ENCODE measurements at places on chromosomes 6 and 20. TPM values are rescaled to one million over a fixed set of nuclear protein-coding genes. Genes with fewer than 3 reads are reported as not detected.

NKX2-4 gene
- total RNA-seq: not detected

ACSS1 gene
- 37.2 TPM for total RNA-seq

FAM229B gene
- total RNA-seq: 8.2 TPM

PTPRT gene
- total RNA-seq: 0.46 TPM

FOXQ1 gene
- 12.3 TPM for total RNA-seq

PBOV1 gene
- not detected for total RNA-seq

SRSF12 gene
- not detected for total RNA-seq

SNAI1 gene
- 10.6 TPM for total RNA-seq

GSTA1 gene
- 1.9 TPM for total RNA-seq

TFAP2D gene
- not detected for total RNA-seq

CST5 gene
- total RNA-seq: 0.55 TPM

MAP7 gene
- total RNA-seq: 23.2 TPM

TSBP1 gene
- total RNA-seq: not detected

RAET1E gene
- 0.96 TPM for total RNA-seq

SIRPD gene
- total RNA-seq: 0.78 TPM

GRCh38 chr6:53335224-53335994 lies 13.3 kb downstream of the ELOVL5 start:
- peaks cover 21% of the 10 kb centered on the region for H3K4me1 ChIP-seq

DNA sequence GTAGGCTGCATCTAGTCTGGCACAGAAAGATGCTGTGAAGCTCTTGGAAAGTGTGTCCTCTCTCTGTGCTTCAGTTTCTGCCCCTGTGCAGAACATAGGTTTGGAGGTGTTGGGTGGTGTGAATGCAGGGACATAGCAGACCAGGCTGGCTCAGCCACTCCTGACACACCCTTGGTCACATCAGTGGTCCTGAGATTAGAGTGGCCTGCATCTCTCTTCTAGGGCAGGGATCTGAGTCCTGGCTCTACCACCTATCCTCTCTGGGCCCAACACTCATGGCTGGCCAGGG lies 10.1 kb upstream of the TLDC2 start:
- H3K36me3 ChIP-seq: no peaks in the 10 kb centered on the region
- DNase-seq: no peak
- H3K4me1 ChIP-seq: peaks cover 19% of the 10 kb centered on the region
- H3K4me3 ChIP-seq: no peak overlapping the region
- no peaks in the 10 kb centered on the region for H3K27me3 ChIP-seq
- H3K27ac ChIP-seq: no peak overlapping the region

DNA sequence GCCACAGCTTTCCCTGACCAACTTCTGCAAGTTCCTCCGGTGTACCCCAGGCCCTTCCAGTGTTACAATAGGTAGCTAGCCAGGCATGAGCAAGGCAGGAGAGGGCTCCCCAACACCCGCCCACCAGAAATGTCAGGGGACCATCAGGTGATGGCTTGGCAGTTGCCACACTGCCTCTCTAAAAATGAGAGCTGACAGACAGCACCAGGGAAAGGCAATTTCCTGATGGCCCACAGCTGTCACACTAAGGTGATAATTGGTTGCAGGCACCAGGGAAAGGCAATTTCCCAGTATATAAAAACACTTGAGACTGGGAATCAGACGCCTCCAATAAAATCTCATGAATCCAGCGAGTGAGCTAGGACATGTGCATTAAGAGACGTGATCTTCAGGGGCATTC lies 49.9 kb downstream of the PXDC1 start:
- H3K27ac ChIP-seq: no peak overlapping the region
- DNase-seq: no peak
- no peaks in the 10 kb centered on the region for H3K4me1 ChIP-seq

- H3K36me3 ChIP-seq: no peaks in the 10 kb centered on the region
- H3K4me1 ChIP-seq: no peaks in the 10 kb centered on the region
- no peak overlapping the region for H3K4me3 ChIP-seq
These were observed 192.9 kb downstream of the SYNDIG1 start for GRCh38 chr20:24662322-24662721.

DNA sequence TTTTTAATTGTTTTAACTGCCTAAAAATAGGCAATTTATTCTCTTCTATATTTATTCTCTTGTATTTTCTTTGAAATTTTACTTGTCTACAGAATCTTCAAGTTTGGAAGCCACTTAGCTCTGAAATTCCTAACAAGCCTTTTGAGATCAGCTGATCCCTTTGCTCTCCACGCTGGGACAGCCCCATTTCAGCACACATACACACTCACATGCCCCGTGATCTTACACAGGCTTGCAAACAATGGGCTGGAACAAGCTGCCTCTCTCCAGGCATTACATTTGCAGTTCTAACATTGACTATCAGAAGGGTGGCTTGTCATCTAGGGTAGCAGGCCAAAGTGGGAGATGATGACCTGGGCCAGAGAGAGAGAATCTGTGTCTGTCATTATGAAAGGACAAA lies 62.1 kb upstream of the RAB32 start:
- no peaks in the 10 kb centered on the region for H3K27me3 ChIP-seq
- H3K4me3 ChIP-seq: no peak overlapping the region
- H3K36me3 ChIP-seq: no peaks in the 10 kb centered on the region
- H3K27ac ChIP-seq: no peak overlapping the region
- H3K4me1 ChIP-seq: no peaks in the 10 kb centered on the region

GRCh38 chr20:63617876-63618265 lies 9.0 kb downstream of the GMEB2 start:
- no peak for DNase-seq
- H3K4me1 ChIP-seq: no peaks in the 10 kb centered on the region
- H3K27me3 ChIP-seq: no peaks in the 10 kb centered on the region
- H3K36me3 ChIP-seq: peaks cover 43% of the 10 kb centered on the region
- no peak overlapping the region for H3K4me3 ChIP-seq

GRCh38 chr6:170344631-170345576 lies 38.3 kb downstream of the FAM120B start:
- H3K4me1 ChIP-seq: no peaks in the 10 kb centered on the region
- H3K27ac ChIP-seq: no peak overlapping the region
- H3K36me3 ChIP-seq: peaks cover 19% of the 10 kb centered on the region
- H3K4me3 ChIP-seq: no peak overlapping the region
- DNase-seq: no peak

DNA sequence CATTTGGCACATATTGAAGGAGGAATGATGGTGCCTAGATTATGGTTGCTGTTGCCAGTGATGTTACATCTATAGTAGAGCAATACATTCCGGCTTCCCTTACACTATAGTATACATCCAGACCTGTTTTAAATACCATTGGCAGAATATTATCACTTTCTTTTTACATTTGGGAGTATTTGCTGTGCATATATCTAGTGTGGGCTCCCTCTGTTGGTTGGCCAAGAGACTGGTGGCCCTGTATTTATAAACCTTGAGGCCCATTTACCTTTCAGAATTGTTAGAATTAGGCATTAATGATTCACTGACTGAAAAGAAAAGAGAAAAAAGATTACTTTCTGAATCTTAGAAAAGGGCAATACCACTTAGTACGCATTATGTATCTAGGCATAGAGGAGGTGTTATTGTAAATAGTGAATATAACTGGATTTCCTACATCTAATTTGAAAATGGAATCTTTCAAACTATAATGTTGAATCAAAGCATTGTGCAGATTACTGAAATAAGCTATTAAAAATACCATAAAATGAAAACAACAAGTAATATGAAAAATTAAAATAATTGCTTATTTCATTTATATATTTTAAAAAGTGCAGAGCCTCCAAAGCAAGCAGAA lies 628.8 kb upstream of the MAN1A1 start:
- no peak for DNase-seq
- no peak overlapping the region for H3K4me3 ChIP-seq
- H3K27ac ChIP-seq: no peak overlapping the region
- no peaks in the 10 kb centered on the region for H3K27me3 ChIP-seq
- H3K36me3 ChIP-seq: no peaks in the 10 kb centered on the region
- no peaks in the 10 kb centered on the region for H3K4me1 ChIP-seq

DNA sequence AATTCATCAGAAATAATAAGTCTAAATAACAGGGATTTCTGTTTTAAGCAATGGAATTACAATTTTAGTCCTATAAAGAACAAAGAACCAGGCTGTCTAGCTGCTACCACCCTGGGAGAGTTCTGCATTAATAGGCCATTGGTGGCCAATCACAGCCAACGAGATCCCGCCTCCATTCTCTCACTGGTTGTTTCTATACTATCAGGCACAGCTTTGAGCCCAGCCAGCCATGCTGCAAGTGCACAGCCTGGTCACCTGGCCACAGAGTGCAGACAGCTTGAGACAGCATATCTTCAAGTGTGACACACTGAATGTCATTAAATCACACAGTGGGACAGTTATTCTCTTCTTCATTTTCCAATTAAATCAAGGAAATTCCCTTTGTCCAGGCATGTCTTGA lies 16.1 kb upstream of the RAB22A start:
- H3K27me3 ChIP-seq: no peaks in the 10 kb centered on the region
- no peak overlapping the region for H3K4me3 ChIP-seq
- no peak for DNase-seq
- H3K36me3 ChIP-seq: no peaks in the 10 kb centered on the region

DNA sequence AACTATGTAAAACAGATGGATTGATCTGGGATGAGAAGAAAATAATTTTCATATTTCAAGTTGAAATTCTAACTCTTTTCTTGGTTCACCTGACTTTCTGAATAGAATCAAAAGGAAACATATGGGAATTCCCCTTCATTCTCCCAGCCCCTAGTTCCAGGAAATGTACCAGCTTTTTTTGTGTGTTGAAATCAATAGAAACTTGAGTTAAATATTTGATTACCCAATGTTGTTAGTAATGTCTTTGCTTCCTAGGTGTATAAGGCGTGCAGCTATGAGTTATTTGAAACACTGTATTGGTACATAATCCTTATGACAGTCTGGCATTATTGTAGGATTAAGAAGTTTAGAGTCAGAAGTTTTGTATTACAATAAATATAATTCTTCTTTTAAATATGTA lies 21.5 kb downstream of the VNN2 start:
- no peaks in the 10 kb centered on the region for H3K27me3 ChIP-seq
- DNase-seq: no peak
- no peaks in the 10 kb centered on the region for H3K36me3 ChIP-seq
- no peak overlapping the region for H3K27ac ChIP-seq
- H3K4me3 ChIP-seq: no peak overlapping the region
- peaks cover 12% of the 10 kb centered on the region for H3K4me1 ChIP-seq

- H3K4me1 ChIP-seq: peaks cover 32% of the 10 kb centered on the region
- no peaks in the 10 kb centered on the region for H3K36me3 ChIP-seq
- DNase-seq: no peak
- H3K4me3 ChIP-seq: no peak overlapping the region
- peak overlapping the region; percentile 42 for H3K27ac ChIP-seq
These were observed 21.2 kb upstream of the NFATC2 start for GRCh38 chr20:51563486-51564332.

DNA sequence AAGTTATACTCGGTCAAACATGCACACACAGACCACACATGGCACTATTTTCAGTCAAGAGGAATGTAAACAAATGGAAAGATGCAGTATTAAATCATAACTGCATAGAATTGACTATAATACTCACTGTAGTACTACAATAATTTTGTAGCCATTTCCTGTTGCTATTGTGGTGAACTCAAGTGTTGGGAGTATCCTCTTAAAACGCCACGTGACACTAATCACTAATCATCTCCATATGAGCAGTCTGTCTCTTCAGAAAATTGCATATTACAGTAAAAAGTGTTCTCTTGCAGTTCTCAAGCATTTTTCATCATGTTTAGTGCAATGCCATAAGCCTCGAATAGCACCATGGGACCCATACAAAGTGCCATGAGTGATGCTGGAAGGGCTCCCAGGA lies 258.7 kb upstream of the ID4 start:
- H3K4me1 ChIP-seq: no peaks in the 10 kb centered on the region
- H3K27me3 ChIP-seq: no peaks in the 10 kb centered on the region
- H3K36me3 ChIP-seq: no peaks in the 10 kb centered on the region
- H3K27ac ChIP-seq: no peak overlapping the region
- H3K4me3 ChIP-seq: no peak overlapping the region

- H3K4me3 ChIP-seq: no peak overlapping the region
- no peaks in the 10 kb centered on the region for H3K36me3 ChIP-seq
- no peak for DNase-seq
These were observed 456.8 kb upstream of the CHD6 start for GRCh38 chr20:42074944-42075343.

DNA sequence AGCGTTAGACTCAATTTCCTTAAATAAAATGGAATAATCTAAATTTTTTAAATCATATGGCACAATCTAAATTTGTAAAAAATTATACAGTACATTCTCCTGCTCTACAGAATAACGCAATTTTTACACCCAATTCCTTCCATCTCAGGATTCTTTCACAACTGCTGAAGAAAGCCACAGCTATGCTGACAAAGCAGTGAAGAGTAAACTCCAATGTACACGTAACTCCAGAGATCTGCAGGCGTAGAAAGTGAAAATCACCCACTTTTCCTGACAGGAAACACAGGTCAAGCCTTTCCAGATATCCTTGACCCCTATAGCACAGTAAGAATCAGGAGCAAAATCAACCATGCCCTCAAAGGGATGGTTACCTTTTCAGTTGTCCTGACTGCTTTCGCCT lies 27.4 kb downstream of the EPHA7 start:
- H3K27me3 ChIP-seq: no peaks in the 10 kb centered on the region
- no peak overlapping the region for H3K4me3 ChIP-seq
- no peaks in the 10 kb centered on the region for H3K36me3 ChIP-seq
- no peak overlapping the region for H3K27ac ChIP-seq
- H3K4me1 ChIP-seq: no peaks in the 10 kb centered on the region

DNA sequence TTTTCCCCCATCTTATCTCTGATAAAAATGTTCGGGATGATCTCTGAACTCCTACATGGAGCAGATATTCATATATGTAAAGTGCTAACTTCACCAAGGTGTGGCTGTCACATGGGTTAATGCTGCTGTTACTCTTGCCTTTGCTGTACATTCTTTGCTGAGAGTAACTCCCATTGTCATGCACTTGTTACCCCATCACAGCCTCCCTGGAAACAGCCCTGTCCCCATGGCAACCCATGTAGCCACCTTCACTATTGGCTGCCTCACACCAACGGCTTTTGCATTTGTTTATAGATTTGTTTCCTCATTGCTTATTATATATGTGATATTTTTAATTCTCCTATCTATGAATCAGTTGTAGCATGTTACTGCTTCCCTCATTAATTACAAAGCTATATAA lies 17.3 kb upstream of the IBTK start:
- H3K27ac ChIP-seq: no peak overlapping the region
- no peak for DNase-seq
- no peaks in the 10 kb centered on the region for H3K27me3 ChIP-seq
- no peaks in the 10 kb centered on the region for H3K36me3 ChIP-seq

DNA sequence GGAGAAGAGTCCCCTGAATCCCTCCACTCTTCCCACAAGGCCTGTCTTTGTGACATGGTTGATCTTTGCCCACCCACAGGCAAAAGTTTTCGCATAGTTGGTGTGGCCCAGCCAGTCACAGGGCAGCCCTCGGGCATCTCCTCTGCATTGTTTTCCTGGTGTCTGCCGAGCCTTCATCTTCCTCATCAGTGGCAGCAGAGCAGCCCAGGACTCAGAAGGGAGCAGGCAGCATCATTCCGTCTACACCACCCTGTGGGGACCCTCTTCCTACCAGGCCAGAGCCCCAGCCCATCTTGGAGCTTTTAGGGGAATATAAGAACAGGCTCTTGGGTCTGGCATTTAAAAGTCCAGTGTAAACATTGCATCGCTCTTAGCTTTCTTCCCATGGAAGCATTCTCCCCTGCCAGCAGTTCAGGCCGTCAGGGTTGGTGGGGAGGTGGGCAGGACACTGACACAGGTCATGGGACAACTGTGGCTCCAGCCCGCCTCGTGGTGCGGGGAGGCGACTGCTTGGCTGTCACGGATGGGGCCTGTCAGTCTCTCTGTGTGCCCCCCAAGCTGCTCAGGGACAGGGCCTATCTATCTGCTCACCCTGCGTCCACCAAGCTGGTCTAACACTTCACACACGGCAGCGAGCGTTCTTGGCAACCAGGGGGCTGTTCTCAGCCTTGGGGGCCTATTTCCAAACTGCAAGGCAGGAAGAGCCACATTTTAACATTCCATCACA lies 38.3 kb downstream of the PDRG1 start:
- no peak overlapping the region for H3K27ac ChIP-seq
- H3K4me3 ChIP-seq: no peak overlapping the region
- no peaks in the 10 kb centered on the region for H3K27me3 ChIP-seq
- H3K36me3 ChIP-seq: no peaks in the 10 kb centered on the region
- DNase-seq: peak; percentile 47

Measured in upper lobe of right lung (tissue), 1 donor.